GM23338 (cell line): ENCODE measurements at places on chromosomes 7 and 10.
A peak's percentile ranks its signal among the peaks of the same experiment; 100 is the strongest.

DNA sequence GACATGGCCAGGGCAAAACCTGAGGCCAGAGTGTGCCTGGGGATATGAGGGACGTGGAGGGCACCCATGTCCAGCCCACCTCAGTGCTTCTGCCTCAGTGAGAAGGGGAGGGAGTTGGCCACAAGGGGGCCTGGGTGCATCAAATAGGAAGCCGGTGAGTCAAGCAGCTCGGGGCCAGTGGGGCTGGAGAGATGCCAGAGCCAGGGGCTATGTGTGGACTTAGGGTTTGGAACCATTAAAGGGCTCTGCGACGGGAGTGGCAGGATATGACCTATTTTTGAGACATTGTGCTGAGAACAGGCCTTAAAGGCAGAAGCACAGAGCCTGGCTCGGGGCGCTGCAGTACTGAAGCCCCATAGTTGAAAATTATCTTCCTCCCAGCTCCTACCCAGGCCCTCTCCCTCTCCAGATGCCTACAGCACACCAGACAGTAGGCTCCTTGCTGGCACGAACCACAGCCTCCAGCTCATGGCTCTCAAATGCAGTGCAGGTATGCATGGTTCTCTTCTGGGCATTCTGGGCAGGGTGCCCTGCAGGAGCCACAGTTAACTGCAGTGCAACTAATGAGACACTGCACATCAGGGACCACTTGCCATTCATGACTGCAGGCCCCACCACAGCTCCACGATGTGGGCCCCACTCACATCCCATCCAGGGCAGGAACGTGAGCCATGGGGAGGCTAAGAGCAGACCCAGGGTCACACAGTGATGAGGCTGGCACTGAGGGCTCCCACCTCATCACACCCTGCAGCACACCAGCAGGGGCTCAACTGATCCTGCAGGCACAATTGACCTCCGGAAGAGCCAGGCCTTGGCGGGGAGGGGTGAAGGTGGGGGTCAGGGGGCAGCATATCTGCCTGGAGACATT, 7.2 kb upstream of the PGAM2 start:
- H3K36me3 ChIP-seq, result no peaks in the 10 kb centered on the region
- peaks cover 23% of the 10 kb centered on the region for H3K27me3 ChIP-seq
- no peaks in the 10 kb centered on the region for H3K4me1 ChIP-seq
- no peak overlapping the region for H3K4me3 ChIP-seq

DNA sequence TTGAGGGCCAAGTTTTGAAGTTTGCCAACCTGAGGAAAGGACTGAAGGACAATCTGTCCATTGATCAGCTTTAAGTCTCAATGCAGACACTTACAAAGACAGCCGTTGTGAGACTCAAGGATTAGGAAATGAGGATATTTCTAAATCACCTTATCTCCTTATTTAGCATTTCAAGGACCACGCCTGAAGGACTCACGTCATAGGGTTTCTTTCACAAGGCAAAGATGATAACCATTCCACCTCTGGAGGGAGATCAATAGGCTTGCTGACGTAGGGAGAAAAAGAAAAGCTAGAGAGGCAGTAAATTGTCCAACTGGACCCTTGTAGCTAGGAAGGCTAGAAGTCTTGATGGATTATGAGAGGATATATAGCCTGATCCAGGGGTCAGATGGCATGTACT, 3.3 kb upstream of the ASB4 start:
- no peaks in the 10 kb centered on the region for H3K27me3 ChIP-seq
- no peak overlapping the region for H3K27ac ChIP-seq
- no peak for DNase-seq
- no peak overlapping the region for H3K4me3 ChIP-seq
- no peaks in the 10 kb centered on the region for H3K36me3 ChIP-seq

DNA sequence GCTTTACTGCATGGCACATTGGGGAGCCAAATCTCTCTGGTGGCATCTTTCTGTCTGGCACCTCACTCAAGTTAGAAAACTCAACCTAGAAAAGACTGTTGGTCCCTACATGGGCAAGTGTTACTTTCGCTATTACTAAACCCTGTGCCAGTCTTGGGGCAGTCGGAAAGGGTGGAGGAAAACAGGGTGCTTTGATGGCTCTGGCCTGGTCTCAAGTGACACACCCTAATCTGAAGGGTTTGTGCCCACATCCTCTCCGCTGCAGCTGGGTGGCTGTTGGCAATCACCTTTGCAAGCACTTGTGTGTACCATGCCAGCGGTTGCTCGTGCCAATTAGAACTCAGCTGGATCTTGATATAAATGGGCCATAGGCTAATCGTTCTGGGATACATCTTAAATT, 159.8 kb upstream of the ITGB1 start:
- H3K4me3 ChIP-seq, result no peak overlapping the region
- DNase-seq, result no peak
- H3K27me3 ChIP-seq, result no peaks in the 10 kb centered on the region

- H3K36me3 ChIP-seq, result no peaks in the 10 kb centered on the region; the same call in 1 of the 2 replicates
- no peaks in the 10 kb centered on the region for H3K27me3 ChIP-seq
- no peak overlapping the region for H3K27ac ChIP-seq
- H3K4me1 ChIP-seq, result no peaks in the 10 kb centered on the region
These were observed 12.8 kb downstream of the SPOCK2 start for GRCh38 chr10:72075376-72076115.

DNA sequence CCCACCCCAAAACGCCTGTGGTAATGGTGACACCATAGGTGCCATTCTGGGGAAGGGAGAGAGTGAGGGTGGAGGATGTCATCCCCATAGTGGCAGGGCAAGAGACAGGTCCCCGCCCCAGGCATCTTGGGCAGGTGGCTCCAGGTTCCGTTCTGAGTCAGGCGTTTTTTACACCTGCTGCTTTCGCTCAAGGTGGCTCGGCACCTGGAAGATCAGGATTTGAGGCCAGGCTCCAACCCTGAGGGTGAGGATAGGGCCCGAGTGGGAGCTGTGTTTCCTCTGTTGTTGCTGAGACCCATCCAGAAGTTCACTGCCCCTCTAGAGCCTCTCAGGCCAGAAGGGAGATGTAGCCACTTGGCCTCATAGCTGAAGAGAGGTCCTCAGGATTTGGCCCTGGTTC, 36.6 kb upstream of the DUSP5 start:
- peaks cover 5% of the 10 kb centered on the region; the same call in 1 of the 2 replicates for H3K4me1 ChIP-seq
- H3K27ac ChIP-seq, result no peak overlapping the region
- H3K4me3 ChIP-seq, result no peak overlapping the region
- DNase-seq, result no peak
- H3K36me3 ChIP-seq, result no peaks in the 10 kb centered on the region

- H3K4me1 ChIP-seq, result no peaks in the 10 kb centered on the region
- DNase-seq, result no peak
- H3K4me3 ChIP-seq, result no peak overlapping the region
- no peaks in the 10 kb centered on the region for H3K36me3 ChIP-seq
These were observed 29.0 kb upstream of the CCNY start for GRCh38 chr10:35307297-35307696.

GRCh38 chr10:102283488-102283887, 38.2 kb downstream of the GBF1 start:
- no peaks in the 10 kb centered on the region for H3K4me1 ChIP-seq
- no peak overlapping the region for H3K27ac ChIP-seq
- H3K36me3 ChIP-seq, result no peaks in the 10 kb centered on the region
- no peaks in the 10 kb centered on the region for H3K27me3 ChIP-seq
- no peak for DNase-seq
- H3K4me3 ChIP-seq, result no peak overlapping the region

GRCh38 chr7:142774826-142775225, 4.1 kb downstream of the PRSS2 start:
- no peak overlapping the region for H3K4me3 ChIP-seq
- H3K36me3 ChIP-seq, result no peaks in the 10 kb centered on the region
- no peaks in the 10 kb centered on the region for H3K4me1 ChIP-seq
- no peaks in the 10 kb centered on the region for H3K27me3 ChIP-seq
- H3K27ac ChIP-seq, result no peak overlapping the region
- DNase-seq, result no peak

GRCh38 chr10:78437998-78438906, 404.6 kb downstream of the RPS24 start:
- no peak overlapping the region for H3K4me3 ChIP-seq
- DNase-seq, result no peak
- no peak overlapping the region for H3K27ac ChIP-seq
- no peaks in the 10 kb centered on the region for H3K27me3 ChIP-seq
- H3K4me1 ChIP-seq, result no peaks in the 10 kb centered on the region

DNA sequence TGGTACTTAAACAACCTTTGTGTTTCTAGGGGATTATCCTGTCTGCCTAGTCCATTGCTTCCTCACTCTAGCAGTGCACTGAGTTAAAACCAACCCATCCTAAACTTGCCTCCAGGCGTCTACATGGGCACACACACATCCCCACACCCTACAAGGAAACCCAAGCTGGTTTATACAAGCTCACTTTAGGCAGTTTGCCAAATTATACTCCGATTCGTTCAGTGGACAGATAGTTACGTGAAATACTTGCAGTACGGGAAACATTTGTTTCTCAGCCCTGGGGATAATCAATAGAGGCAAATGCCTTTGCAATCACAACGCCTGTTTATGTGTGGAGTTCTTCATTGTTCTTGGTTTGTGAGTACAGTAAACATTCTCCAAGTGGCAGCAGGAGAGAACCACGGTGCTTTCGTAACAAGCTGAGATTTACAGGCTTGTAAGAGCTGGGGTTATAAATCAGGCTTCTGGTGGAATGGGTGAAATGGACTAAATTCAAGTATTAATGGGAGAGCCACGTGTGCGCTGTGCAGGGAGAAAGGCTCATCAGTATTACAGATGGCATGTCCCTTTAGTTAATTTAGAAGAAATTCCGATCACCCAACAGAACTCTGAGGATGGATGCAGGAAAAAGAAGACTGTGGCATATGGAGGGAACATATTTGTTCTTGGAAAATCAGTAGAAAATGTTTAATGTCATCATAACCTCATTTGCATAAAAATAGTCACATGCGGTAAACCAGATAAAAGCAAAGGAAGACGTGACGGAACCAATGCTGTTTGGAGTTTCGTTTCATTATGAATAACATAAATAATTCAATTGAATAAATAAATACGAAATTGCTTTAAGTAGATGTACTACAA, 217.1 kb downstream of the GALNT17 start:
- H3K4me1 ChIP-seq, result peaks cover 25% of the 10 kb centered on the region
- H3K4me3 ChIP-seq, result no peak overlapping the region
- H3K36me3 ChIP-seq, result peaks cover 8% of the 10 kb centered on the region; the same call in 1 of the 2 replicates
- peak overlapping the region; percentile 70 for H3K27ac ChIP-seq
